Vagina (tissue), 2 donors: ENCODE measurements at places on chromosomes 2 and 18.

DNA sequence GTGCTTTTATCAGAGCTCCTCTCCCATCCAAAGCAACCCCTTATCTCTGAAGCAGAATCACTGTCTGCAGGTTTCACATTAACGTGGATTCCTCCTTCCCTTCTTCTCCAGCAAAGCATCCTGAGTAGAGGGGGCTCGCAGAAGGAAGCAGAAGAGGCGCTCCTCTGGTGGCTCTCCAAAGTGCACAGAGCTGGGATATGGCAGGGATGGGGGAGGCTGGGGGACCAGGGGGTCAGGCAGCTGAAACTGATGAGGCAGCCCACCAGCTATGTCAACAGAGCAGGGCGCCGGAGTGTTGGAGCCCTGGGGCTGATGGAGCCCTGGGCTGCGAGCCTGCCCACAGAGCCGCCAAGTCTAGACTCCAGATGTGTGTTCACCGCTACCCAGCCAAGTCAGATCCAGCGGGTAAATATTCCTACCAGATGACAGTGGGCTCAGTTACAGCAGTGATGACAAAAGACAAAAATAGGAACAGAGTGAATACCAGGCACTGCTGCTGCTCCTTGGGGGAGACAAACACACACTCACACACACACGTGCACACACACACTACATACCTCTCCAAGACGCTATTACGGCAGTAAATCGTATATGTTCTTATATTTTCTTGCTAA lies 678.3 kb upstream of the ID2 start:
- no peak for DNase-seq

- DNase-seq = no peak
These were observed 62.6 kb downstream of the SLC40A1 start for GRCh38 chr2:189517847-189518535.

DNA sequence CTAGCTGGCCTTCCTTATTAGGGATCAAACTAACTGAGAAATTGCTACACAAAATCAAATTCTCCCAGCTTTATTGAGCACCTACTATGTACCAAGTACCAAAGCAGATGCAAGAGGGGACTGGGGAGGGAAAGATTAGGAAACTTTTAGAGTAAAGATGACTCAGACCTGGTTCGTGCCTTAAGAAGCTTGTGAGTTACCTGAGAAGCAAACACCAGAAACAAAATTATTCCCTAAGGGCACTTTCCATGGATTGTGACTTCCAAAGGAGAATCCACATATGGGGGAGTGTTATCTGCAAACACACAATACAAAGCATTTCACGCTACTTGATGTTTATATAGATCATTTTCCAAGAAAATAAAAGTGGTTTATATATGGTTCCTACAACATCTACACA lies 326.9 kb upstream of the HNRNPA3 start:
- DNase-seq = no peak

DNA sequence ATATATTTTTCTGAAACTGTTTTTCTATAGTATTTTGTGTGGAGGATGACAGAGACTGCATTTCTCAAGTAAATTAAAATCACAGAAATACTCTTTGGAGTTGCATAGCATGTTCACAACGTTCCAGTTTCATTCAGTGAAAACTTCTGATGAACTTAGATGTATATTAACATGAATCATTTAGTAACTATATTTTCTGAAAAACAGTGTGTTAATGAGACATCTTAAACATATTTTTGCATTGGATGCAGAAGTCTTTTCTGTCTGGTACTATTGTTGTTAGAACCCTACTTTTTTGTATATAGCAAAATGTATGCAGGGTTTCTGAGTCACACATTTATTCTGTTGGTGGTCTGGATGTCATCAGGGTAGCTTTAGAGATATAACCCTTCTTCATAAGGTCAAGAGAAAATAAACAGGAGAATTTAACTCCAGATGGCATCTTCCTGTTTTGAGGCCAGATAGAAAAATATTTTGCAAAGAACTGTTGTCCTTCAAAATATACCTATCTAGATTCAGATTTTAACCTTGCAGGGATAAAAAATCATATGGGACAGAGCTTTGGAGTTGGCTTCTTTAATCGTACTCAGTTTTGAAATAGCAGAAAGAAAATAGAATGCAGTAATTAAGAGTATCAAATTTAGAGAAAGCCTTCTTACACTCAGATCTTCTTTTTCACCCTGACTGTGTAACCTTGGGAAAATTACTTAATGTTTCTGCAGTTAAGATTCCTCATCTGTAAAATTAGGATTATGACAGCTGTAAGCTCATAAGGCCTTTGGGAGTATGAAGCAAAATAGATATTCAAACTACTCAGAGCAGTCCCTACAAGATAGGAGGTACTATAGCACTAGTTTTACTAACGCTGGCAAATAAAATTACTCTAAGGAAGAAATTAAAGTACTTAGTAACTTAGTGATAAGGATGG lies 5.3 kb downstream of the COL3A1 start:
- no peak for DNase-seq

DNA sequence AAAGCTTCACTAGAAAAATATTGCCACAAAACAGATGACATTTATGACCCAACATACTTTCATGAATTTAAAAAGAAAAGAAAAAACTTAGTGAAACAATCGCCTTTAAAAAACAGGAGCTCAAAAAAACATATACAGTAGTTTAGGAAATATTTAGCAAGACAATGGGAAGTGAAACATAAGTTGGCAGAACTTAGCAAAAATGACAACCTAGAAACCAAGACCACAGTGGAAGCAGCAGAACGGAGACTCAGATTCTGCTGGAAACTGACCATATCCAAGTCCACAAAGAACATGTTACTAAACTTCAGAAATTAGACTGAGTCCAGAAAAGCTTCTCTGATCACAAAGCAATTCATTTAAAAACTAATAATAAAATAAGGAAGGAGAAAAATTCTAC lies 41.8 kb upstream of the CTAGE1 start:
- DNase-seq = no peak

- DNase-seq = no peak
These were observed 171.2 kb downstream of the ANTXR1 start for GRCh38 chr2:69184224-69184623.

DNA sequence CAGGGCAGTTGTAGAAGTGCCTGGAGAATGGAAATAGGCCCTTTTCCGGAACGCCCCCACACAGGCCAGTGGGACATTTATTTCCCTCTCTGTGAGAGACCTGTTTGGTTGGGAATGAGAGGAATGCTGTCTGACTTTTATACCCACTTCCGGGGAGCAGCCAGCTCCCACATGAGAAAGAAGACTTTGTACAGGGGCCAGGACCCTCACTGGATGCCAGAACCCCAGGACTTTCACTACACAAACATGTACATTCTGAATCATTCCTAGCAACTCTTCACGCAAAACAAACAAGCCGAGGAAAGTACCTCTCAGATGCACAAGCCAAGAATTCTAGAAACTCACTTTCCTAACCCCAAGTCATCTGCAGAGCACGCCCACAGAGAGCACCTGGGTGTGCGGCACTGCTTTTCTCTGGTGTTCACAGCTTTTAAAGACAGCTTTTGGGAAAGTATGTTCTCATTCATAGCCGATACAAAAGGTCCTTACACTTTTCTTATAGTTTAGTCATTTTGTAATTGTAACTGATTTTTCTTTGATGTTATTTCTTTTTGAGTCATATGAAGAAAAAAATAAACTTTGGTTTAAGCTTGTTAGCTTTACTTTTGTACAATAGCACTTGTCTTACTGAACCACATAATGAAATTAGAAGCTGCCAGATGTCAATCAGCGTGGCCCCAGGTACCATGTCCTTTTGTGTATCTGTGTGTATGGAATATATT lies 856.1 kb upstream of the ID2 start:
- DNase-seq = no peak

- DNase-seq = no peak
These were observed 148.3 kb downstream of the MEIS1 start for GRCh38 chr2:66582987-66583880.

DNA sequence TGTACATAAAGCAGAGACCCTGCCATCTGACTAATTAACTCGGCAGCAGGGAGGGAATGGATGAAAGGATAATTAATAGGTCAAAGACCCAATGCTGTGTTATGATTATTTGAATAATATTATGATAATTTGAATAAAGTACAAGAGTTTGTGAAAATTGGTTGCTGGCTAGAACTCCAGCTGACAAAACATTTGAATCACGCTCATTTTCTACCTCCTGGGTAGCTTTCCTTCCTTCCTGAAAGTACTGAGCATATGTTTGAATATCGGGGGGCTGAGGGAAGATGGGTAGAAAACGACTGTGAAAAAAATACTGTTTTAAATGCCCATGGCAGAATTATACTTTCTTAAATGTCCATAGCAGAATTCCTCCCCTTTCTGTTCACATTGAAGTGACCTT lies 243.6 kb upstream of the RBMS1 start:
- DNase-seq = no peak
